ENCODE measurements at places on chromosomes 7 and 10.

DNA sequence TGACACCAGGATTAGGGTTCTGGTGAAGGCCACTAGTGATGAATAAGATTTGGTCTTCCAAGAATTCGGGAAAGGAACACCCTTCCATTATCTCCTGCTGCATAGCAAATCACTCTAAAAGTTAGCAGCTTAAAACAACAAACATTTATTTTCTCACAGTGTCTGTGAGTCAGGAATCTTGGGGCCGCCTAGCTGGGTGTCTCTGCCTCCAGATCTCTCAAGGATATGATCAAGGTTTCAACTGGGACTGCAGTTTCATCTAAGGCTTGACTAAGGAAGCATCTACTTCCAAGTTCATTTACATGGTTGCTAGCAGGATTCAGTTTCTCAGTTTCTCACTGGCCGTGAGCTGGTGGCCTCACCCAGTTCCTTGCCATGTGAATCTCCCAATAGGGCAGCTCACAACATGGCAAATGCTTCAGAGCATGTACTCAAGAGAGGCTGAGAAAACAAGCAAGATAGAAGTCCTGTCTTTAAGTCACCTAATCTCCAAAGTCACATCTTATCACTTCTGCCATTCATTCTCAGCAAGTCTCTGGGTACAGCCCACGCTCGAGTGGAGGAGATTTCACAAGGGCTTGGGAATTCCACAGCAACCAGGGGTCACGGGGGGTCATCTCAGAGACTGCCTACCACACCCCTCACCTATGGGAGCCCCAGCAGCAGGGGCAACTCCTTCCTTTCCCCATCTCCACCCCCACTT, 26.8 kb downstream of the TLX1 start:
- DNase-seq: no peak

- no peak for DNase-seq
Measured at GRCh38 chr7:80415114-80415513, 96.8 kb downstream of the GNAT3 start.

DNA sequence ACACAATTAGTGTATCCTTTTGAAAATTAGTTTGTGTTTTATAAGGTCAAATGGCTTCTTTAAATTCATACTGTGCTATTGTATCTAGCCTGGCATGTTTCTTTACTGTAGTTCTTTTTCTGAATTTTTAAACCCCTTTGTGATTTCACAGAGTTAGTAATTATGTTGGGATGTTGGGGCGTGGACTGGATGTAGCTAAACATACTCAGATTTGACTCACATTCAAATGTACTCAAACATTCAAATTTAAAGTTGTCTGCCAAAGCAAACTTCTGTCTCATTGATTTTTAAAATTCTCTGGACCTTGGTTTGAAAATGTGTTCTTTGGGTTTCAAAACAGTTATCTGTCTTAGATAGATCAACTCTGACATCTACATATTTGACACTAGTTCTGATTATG, 7.2 kb upstream of the NRP1 start:
- no peak for DNase-seq

GRCh38 chr7:96833676-96834453, 124.2 kb upstream of the SEM1 start:
- no peak for DNase-seq

- DNase-seq: no peak
Measured at GRCh38 chr7:155392726-155393570, 65.0 kb upstream of the EN2 start.

- DNase-seq: no peak
Measured at GRCh38 chr10:100984672-100985177, 2.6 kb downstream of the MRPL43 start.

DNA sequence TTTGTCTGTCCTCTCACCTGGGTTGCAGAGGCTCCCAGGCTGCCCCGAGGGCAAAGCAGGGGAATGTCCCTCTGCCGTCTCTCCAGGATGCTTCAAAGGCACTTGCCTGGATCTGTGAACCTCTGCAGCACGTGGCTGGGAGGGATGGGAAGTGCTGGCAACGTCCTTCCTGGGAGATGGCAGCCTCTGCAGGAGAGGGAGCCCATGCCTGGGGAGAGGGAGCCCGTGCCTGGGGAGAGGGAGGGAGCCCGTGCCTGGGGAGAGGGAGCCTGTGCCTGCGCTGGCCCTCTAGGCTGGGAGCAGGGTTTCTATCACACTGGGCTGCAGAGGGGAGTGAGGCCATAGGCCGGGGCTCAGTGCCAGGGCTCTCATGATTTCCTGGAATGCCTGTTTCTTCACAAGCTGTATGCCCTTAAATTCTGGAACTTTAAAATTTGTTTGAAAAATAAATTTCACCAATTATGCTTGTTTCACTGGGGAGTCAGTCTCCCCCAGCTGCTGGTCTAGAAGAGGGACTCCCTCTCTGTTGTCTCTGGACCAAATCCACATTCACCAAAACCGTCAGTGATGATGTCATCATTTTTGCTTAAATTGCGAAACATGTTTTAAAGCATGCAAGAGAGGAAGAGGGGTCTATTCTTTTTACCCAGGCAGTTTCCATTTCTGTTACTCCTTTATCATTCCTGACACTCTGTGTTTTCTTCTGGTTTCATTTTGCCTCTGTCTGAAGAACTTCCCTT, 135.7 kb downstream of the DNAJB6 start:
- no peak for DNase-seq

- DNase-seq: no peak
Measured at GRCh38 chr10:126964190-126964589, 59.0 kb downstream of the DOCK1 start.

Data from GM03348 (cell line).